ENCODE measurements at places on chromosomes 2 and 18. TPM values are rescaled to one million over a fixed set of nuclear protein-coding genes. Genes with fewer than 3 reads are reported as not detected.
A peak's percentile ranks its signal among the peaks of the same experiment; 100 is the strongest.

- no peak for DNase-seq
These were observed 7.7 kb downstream of the TSHZ1 start for GRCh38 chr18:75218065-75218923.

GRCh38 chr2:188187726-188188125 is 103.9 kb upstream of the GULP1 start:
- no peak for DNase-seq

DNA sequence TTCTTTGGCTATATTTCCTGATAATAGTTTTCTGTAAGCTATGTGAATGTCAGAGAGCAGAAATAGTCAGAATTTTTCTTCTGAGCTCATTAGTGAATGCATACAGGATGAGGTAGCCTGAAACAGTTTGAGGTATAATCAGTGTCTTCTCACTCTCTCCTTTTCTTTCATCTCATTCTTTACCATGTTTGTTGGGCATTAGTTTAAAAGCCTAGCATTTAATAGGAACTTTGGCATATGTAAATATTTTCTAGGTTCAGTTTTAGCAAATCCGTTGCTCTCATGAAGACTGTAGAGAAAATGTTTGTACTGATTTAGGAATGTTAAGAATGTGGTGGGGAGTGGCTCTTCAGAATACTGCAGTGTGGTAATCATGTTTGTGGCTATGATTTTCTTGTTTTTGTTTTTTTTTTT is 119.4 kb downstream of the PARD3B start:
- peak; percentile 45 for DNase-seq

TMEM247 gene
- total RNA-seq = not detected

SCYGR4 gene
- total RNA-seq = not detected

Measured in kidney epithelial cell (primary cell).